GM12878 (cell line): ENCODE measurements at places on chromosomes 6 and 20. TPM values are rescaled to one million over a fixed set of nuclear protein-coding genes. Genes with fewer than 3 reads are reported as not detected.

The CEP162 gene
- 4.3 and 4.9 TPM in 2 replicates for total RNA-seq

The GRIK2 gene
- not detected in 2 replicates for total RNA-seq

The SPDEF gene
- not detected in 2 replicates for total RNA-seq

The PBOV1 gene
- total RNA-seq: not detected in 2 replicates

The FAM217A gene
- not detected in 2 replicates for total RNA-seq

The DNMT3B gene
- total RNA-seq: 1.8 and 1.9 TPM in 2 replicates

The HTR1B gene
- not detected in 2 replicates for total RNA-seq

The OR11A1 gene
- total RNA-seq: not detected in 2 replicates

The WDR46 gene
- total RNA-seq: 90.4 and 96.4 TPM in 2 replicates

The SIRPB1 gene
- 18.9 and 20.1 TPM in 2 replicates for total RNA-seq

The CGAS gene
- total RNA-seq: 25.7 and 25.8 TPM in 2 replicates

The PREX1 gene
- 108 and 114 TPM in 2 replicates for total RNA-seq

The LY6G5C gene
- 1.7 and 1.8 TPM in 2 replicates for total RNA-seq

The GPLD1 gene
- 1.0 and 1.2 TPM in 2 replicates for total RNA-seq

The KHDC1 gene
- total RNA-seq: 5.3 and 6.4 TPM in 2 replicates

The RCAN2 gene
- total RNA-seq: not detected in 2 replicates

The BTNL2 gene
- 0.26 TPM in 1 of 2 replicates, not detected in the other for total RNA-seq

The FOXO3 gene
- 2.8 and 3.6 TPM in 2 replicates for total RNA-seq
